ENCODE measurements at places on chromosomes 16 and 17. TPM values are rescaled to one million over a fixed set of nuclear protein-coding genes. Genes with fewer than 3 reads are reported as not detected.

The AGRP gene
- total RNA-seq: not detected

The TBC1D3C gene
- total RNA-seq: not detected

The KRT40 gene
- not detected for total RNA-seq

The C17orf78 gene
- not detected for total RNA-seq

The TBC1D3K gene
- not detected for total RNA-seq

The CYBA gene
- 211 TPM for total RNA-seq

The TBC1D28 gene
- total RNA-seq: not detected

The KRTAP4-9 gene
- total RNA-seq: 0.12 TPM

The ODAD4 gene
- total RNA-seq: 1.3 TPM

The TRIM65 gene
- total RNA-seq: 23.8 TPM

The PRAC2 gene
- not detected for total RNA-seq

The FAM171A2 gene
- 1.8 TPM for total RNA-seq

The NUPR1 gene
- total RNA-seq: 30.9 TPM

The NPIPB6 gene
- 0.33 TPM for total RNA-seq

The CD300A gene
- not detected for total RNA-seq

The PYY gene
- not detected for total RNA-seq

The CYGB gene
- total RNA-seq: 9.5 TPM

The HSD11B2 gene
- not detected for total RNA-seq

The PTX4 gene
- total RNA-seq: 0.11 TPM

The PHLPP2 gene
- 13.2 TPM for total RNA-seq

The PRKCA gene
- 24.8 TPM for total RNA-seq

The NPIPB13 gene
- total RNA-seq: 0.75 TPM

The TNFRSF17 gene
- total RNA-seq: not detected

The CX3CL1 gene
- total RNA-seq: not detected

The BEAN1 gene
- 0.12 TPM for total RNA-seq

The TTYH2 gene
- total RNA-seq: 2.0 TPM

The PIK3R5 gene
- not detected for total RNA-seq

The KRT17 gene
- total RNA-seq: 1.00 TPM

The RNF40 gene
- total RNA-seq: 86.2 TPM

The GABARAP gene
- 149 TPM for total RNA-seq

The GUCY2D gene
- total RNA-seq: under 0.01 TPM

The KRTAP2-3 gene
- total RNA-seq: 1.00 TPM

The ADGRG1 gene
- total RNA-seq: 0.89 TPM

The TNP2 gene
- not detected for total RNA-seq

The TP53TG3 gene
- not detected for total RNA-seq

The CMTR2 gene
- 32.6 TPM for total RNA-seq

The TAC4 gene
- not detected for total RNA-seq

The VAT1L gene
- 18.7 TPM for total RNA-seq

The PHOSPHO1 gene
- total RNA-seq: not detected

The PRCD gene
- total RNA-seq: 2.4 TPM

The GAS7 gene
- 3.0 TPM for total RNA-seq

The KRTAP9-8 gene
- total RNA-seq: not detected

The HES7 gene
- total RNA-seq: not detected

The DDX5 gene
- total RNA-seq: 386 TPM

The DPEP3 gene
- total RNA-seq: not detected

The IRX6 gene
- total RNA-seq: not detected

The ZNF385C gene
- total RNA-seq: not detected

The OSGIN1 gene
- total RNA-seq: 3.5 TPM

Data from uterine smooth muscle cell (primary cell).